ENCODE measurements at places on chromosomes 7 and 10. TPM values are rescaled to one million over a fixed set of nuclear protein-coding genes. Genes with fewer than 3 reads are reported as not detected.

- no peak for DNase-seq
Measured at GRCh38 chr7:141708351-141708750, at the start of gene WEE2. TSS of gene WEE2 (plus strand) at chr7:141708353. CDS start at chr7:141708759, 406 bp downstream.

DNA sequence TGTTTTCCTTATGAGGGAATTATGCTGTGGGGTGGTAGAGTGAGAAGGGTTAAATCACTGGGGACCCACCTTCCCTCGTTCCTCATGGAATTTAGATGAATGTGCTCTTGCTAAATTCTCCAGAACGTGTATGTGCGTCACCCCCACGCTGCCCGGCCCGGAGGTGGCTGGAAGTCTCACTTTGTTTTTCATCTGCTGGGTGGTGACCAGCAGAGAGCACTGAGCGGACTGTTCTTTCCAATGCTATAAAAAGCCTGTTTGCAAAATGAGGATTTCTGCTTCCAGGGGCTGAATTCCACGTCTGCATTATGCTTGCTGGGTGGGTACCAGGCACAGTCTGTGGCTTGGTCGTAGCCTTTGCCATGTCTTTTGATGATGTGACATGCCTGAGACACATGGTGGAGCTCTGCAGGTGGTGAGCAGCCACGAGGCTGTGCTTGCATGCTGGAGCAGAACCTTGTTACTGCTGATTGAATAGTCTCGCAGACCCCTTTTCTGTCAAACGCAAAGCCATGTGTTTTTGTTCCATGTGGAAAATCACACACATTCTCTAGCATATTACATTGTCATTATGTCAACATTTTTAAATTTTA, 31.9 kb upstream of the INSYN2A start:
- no peak for DNase-seq

DNA sequence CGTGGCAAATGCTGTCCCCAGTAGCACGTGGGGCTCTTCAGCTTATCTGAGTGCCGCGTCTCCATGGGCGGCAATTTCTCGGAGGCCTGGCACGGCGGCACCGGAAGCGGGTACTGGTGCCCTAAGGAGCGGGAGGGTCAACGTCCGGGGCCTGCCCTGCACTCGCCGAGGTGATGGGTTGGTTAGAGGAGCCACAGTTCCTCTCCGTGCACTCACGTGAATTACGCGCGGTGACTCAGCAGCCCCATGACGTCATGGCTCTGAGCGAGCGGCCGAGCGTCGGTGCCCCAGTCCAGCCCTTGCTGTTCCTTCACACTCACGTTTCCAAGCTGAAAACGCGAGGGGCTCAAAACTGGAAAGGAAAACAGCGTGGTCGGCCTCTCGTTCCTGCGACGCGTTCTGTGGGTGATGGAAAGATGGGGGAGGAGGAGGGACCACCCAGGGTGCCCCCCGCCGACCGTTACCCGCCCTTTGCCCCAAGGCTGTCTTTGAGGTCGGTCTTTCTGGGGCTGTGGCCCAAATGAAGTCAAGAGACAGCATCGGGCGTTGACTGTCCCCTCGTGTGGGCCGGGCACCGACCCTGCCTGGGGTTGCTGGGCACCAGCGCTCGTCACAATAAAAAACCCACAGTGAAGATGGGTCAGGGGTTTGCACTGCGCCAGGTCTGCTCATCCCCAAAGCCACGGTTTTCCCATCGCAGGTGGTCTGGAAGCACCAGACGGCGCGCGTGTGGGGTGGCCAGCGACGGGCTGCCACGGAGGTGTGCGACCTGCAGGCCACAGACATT, 70.4 kb upstream of the CFAP46 start:
- DNase-seq: peak; percentile 59

GRCh38 chr10:130407052-130407451, 270.9 kb downstream of the GLRX3 start:
- DNase-seq: no peak

DNA sequence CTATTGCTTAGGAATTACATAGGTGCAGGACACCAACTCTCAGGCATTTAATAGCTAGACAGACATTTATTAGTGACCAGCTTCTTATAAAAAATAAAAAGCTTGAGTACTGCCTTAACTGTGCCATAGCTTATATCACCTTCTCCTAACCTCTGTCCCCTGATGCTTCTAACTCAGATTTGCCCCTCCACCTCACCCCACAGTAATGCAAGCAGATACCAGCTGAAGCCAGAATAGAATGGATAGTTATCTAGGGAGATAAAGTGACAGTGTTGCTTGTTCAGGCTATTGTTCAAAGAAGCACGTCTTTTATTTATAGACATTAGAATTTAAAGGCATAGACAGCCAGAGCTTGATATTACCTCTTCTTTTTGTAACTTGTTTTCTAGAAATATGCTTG, 99.6 kb upstream of the GLCCI1 start:
- no peak for DNase-seq

DNA sequence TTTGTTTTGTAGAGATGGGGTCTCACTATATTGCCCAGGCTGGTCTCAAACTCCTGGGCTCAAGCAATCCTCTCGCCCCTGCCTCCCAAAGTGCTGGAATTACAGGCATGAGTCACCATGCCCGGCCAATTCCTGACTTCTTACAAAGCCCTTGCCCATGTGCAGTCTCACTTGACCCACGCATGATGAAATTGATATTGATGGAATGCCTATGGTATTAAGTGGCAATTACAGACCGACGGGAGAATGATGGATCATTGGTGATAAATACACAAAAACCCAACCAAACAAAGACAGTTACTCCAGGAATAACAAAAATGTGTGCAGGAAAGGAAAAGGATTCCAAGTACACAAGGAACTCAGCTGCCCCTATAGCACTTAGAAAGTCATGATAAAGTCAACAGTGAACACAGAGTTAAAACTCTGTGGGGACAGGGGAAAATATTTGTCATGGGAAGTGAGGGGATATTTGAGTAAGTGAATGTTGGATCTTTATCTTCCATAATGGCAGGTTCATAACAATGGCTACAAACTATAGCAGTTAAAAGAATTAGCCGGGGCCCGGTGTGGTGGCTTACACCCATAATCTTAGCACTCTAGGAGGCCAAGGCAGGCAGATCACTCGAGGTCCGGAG, 21.6 kb downstream of the HIP1 start:
- no peak for DNase-seq

POM121 gene
- 14.2 TPM for total RNA-seq

KIAA1549 gene
- total RNA-seq: 0.56 TPM
